ENCODE measurements at places on chromosomes 13 and 19.

- DNase-seq, result no peak
Measured at GRCh38 chr19:2243274-2244124, 5.6 kb upstream of the AMH start.

- DNase-seq, result no peak
Measured at GRCh38 chr13:106916329-106916976, 348.5 kb upstream of the ARGLU1 start.

DNA sequence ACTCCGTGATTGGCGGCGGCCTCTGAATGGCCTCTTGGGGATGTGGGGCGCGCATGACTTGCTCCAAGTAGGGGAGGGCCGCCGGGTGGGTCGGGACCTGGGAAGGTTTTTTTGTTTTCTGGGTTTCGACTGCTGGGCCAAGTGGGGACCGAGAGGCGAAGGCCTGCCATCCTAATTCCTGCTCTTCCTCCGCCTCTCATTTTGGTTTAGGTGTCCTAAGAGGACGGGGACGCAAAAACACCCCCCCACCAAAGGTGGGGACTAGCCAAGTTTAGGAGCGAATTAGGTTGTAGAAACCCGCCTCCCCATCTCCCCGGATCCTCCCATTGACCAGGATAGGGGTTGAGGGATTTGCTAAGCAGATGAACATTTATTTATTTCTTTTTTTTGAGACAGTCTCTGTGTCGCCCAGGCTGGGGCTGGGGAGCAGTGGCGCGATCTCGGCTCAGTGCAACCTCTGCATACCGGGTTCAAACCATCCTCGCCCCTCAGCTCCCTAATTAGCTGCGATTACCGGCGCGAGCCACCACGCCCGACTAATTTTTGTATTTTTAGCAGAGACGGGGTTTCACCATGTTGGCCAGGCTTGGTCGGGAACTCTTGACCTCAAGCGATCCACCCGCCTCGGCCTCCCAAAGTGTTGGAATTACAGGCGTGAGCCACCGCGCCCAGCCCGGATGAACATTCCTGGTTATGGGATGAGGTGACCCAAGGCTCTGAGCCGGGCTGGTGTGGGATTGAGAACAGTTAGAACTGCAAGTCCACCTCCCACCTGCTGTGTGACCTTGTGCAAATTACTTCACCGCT, 838 bp downstream of the PPP2R1A start:
- DNase-seq, result no peak

- DNase-seq, result no peak
Measured at GRCh38 chr19:23415034-23415433, 19.8 kb upstream of the ZNF91 start.

DNA sequence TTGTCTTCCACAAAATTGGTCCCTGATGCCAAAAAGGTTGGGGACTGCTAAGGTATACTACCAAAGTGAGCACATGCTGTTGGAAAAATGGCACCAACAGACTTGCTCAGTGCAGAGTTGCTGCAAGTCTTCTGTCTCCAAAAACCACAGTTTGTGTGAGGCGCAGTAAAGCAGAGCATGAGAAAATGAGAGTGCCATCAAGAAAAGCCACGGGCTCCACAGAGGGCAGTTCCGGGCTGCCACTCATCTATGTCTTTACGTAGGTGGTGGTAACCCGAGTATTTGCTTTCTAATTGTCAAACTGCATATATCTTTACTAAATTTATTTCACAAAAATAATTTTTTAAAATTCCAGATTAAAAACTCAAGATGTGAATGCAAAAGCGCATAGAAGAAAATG, 123.8 kb downstream of the RNF17 start:
- no peak for DNase-seq

DNA sequence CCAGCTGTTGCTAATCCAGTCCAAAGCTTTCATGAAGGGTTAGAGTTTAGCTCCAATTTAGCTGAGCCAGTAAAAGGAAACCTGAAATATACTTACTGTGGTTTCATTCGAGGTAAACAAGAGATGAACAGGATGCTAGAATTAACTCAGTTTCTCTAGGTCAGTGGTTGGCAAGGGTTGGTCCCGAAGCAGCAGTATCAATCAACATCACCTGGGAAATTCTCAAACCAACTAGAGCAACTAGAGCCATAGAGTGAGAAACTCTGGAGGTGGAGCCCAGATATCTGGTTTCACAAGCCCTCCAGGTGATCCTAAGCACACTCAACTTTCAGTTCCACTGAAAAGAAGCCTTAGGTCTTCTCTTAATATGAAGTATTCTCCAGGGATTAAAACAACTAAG, 376.7 kb downstream of the OXGR1 start:
- no peak for DNase-seq

DNA sequence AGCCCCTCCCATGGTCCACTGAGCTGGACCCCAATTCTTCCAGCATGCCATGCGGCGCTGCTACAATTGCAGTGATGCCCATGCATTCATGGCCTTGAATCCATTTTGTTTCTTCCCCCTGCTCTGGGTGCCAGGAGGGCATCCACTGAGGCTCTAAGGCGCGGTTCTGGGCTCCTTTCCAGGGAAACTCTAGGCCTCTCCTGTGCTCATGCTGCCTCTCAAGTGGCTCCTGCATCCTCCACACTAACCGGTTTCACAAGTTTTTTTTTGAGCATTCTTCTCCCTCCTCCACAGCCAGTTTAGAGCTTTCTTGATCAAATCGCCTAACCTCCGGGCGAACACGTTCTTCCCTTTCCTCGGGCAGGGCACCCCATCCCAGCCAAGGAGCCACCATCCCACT, 69.1 kb upstream of the FLT1 start:
- DNase-seq, result no peak

DNA sequence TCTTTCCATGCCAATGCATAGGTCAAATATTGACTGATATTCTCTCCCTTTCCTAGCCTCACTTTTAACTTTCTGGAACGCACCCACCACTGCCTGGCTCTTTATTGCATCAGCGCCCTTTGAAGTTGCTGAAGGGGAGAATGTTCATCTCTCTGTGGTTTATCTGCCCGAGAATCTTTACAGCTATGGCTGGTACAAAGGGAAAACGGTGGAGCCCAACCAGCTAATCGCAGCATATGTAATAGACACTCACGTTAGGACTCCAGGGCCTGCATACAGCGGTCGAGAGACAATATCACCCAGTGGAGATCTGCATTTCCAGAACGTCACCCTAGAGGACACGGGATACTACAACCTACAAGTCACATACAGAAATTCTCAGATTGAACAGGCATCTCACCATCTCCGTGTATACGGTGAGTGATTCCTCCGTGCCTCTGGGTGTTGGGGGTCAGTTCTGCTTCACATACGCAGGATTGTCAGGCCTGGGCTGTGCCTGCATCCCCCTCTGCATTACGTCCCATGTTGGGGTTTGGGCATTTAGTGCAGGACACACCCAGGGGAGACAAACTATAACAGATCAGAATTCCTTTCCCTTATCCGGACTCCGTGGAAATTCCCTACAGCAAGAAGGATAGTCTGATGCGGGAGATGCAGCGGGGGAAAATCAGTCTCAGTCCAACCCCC, 1.3 kb downstream of the CEACAM21 start:
- DNase-seq, result no peak

GRCh38 chr13:105464249-105464648, 1071.2 kb downstream of the EFNB2 start:
- no peak for DNase-seq

- DNase-seq, result peak; percentile 41
Measured at GRCh38 chr13:28239374-28239773, 101.0 kb downstream of the PAN3 start.

- DNase-seq, result no peak
Measured at GRCh38 chr19:30144802-30145201, 202.8 kb downstream of the URI1 start.

DNA sequence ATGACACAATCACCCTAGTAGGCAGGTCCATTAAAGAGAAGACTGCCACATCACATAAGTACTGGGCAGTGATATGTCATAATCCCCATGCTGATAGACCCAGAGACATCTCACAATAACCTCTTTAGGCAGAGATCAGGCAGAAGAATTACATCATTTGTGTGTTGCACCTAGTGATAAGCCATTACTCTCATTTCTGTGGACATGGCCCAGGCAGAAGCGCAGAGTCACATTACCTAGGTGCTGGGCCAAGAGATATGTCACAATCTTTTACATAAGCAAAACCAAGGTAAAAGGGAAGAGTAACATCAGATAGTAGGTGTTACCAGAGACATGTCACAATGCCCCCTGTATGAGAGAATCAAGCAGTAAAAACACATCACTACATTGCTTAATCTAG, 71.9 kb downstream of the ZNF726 start:
- DNase-seq, result no peak

DNA sequence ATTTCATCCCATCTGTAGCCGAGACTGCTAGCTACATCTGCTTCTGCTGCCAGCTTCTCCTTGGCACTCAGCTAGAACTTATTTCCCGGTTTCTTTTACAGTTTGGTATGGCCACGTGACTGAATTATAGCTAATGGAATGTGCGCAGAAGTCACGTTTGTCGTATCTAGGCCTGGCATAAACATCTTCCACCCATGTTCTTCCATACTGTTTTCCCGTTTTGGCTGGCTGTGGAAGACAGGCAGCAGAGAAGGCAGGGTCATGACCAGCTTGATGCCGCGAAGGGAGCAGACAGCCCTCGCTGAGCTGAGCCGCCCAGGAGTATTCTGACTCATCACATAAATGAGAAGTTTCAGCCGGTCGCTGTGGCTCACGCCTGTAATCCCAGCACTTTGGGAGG, 186.7 kb downstream of the RFC3 start:
- DNase-seq, result no peak

- no peak for DNase-seq
Measured at GRCh38 chr13:105541565-105541964, 993.9 kb downstream of the EFNB2 start.

- DNase-seq, result no peak
Measured at GRCh38 chr13:25659091-25659795, 287.5 kb downstream of the ATP8A2 start.

DNA sequence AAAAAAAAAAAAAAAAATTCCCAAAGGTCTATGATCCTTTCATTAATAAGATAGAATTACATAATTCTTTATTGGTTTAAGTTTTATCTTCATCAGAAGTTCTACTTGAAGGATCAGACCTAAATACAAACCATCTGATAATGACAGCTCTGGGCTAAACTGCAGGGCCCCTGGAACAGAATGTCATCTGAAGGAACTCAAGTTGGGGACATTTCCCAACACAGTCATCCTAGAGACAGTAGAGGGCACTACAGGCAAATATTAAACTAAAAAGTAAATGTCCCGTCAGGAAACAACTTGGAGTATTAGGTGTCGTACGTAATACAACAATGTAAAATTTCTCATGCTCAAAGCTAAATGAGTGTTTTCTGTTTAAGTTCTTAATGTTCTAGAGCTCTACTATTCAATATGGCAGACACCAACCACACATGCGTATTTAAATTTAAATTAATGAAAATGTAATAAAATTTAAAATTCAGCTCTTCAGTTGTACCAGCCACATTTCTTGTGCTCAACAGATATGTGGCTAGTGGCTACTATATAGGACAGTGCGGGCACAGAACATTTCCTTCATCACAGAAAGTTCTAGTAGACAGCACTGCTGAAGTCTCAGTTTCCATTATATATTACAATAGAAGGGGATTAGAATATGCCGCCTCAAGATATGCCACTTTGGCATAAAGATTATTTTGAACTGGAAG, 21.8 kb upstream of the NAXD start:
- DNase-seq, result peak; percentile 76

DNA sequence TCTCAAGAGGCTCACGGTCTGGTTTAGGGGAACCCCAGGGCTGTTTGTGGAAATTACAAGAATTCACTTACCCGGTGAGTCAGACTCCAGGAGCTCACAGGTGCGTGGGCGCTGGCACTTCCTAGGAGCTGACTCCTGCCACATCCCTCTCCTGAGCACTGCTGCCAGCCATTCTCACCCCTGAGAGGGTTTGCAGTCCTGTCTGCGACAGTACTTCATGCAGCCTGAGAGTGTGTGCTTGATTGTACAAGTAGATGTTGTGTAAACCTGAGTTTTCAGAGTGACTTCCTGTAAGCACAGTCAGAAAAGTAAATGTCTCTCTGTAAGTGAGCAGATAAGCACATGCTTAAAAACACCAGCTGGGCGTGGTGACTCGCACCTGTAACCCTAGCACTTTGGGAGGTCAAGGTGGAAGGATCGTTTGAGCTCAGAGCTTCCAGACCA, 8.1 kb downstream of the MRPL4 start:
- DNase-seq, result peak; percentile 33

- no peak for DNase-seq
Measured at GRCh38 chr19:715347-715746, 6.6 kb downstream of the PALM start.

- DNase-seq, result no peak
Measured at GRCh38 chr19:33304371-33304759, 2.0 kb upstream of the CEBPA start.
